Activated CD8-positive, alpha-beta memory T cell treated with anti-CD3 and anti-CD28 coated beads for 48 hours (primary cell): ENCODE measurements at places on chromosomes 13 and 19.

GRCh38 chr19:41945135-41945766 lies 13.9 kb downstream of the RABAC1 start:
- peak; percentile 72 for DNase-seq

DNA sequence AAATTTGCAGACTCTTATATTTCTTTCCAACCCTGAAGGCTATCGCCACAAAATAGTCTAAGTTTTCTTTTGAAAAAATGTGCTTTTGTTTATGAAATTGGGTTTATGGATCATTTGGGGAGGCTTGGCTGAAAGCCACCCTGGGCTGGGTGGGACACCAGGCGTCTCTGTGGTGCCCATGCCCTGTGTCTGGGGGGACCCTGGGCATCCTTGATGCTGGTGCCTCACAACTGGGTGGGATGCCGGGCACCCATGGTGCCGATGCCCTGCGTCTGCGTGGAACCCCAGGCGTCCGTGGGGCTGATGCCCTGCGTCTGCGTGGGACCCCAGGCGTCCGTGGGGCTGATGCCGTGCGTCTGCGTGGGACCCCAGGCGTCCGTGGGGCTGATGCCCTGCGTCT lies 105.0 kb downstream of the RAB20 start:
- DNase-seq = no peak

DNA sequence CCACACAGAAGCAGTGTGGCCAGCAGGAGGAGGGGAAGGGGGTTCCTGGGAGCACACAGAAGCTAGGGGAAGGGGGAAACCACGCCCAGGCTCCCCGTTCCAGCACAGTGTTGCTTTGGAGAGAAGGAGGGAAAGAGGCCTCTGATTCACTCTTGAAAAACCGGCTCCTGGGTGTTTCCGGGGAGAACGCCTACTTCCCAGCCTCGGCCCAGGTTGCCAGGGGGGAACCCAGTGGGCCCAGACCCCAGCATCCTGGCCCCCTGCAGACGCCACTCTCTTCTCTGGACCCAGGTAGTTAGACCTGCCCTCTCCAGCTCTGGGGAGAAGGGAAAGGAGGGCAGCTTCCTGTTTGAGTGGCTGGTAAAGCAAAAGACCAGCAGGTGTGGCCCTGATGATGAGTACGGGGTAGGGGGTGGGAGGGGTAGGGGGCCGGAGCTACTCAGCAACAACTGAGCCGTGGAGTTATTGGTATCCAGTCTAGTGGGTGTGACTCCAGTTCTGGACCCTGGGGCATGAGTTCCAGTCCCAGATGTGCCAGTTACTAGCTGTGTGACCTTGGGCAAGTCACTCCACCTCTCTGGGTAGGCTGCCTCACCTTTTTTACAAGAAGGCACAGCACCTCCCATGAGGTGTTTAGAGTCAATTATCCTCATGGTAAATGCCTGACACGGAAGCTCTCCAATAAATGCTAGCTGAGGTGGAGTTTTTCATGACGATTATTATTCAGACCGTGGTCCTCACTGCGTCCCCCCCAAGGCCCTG lies 836 bp downstream of the GIPC1 start:
- no peak for DNase-seq

GRCh38 chr19:17737690-17738153 lies 13.6 kb upstream of the FCHO1 start:
- DNase-seq = no peak

GRCh38 chr13:37014609-37015008 lies 14.0 kb downstream of the EXOSC8 start:
- no peak for DNase-seq

- DNase-seq = no peak
Measured at GRCh38 chr13:49791315-49791710, 1.2 kb downstream of the KPNA3 start.

- DNase-seq = no peak
Measured at GRCh38 chr13:33051632-33052031, 35.4 kb downstream of the KL start.

- DNase-seq = no peak
Measured at GRCh38 chr19:17121736-17122293, 46.2 kb downstream of the MYO9B start.

- no peak for DNase-seq
Measured at GRCh38 chr13:93254775-93255174, 28.2 kb downstream of the GPC6 start.

DNA sequence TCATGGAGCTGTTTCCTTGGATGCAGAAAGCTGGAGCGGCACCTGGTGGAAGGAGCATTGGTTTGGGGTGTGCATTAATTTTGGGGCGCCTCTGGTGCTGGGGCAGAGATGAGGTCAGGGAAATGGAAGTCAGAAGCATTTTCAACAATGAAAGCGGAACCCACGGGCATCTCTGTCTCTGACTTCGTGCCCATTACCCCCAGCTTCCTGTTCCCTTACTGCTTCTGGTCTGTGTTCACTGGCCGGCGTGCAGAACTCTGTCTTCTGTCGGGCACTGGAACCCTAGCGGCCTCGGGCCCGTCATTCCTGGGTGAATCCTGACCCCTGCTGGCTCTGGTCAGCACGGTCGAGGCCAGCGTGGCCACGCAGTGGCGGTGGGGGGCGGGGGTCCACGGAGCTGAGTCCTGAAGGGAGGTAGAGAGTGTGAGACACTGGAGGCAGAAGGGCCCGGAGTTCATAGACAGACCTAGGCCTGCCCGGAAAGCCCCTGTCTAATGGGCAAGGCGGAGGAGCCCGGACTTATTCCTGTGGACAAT lies 7.9 kb upstream of the LINGO3 start:
- DNase-seq = no peak

GRCh38 chr13:95239283-95239682 lies 62.0 kb downstream of the ABCC4 start:
- DNase-seq = no peak

DNA sequence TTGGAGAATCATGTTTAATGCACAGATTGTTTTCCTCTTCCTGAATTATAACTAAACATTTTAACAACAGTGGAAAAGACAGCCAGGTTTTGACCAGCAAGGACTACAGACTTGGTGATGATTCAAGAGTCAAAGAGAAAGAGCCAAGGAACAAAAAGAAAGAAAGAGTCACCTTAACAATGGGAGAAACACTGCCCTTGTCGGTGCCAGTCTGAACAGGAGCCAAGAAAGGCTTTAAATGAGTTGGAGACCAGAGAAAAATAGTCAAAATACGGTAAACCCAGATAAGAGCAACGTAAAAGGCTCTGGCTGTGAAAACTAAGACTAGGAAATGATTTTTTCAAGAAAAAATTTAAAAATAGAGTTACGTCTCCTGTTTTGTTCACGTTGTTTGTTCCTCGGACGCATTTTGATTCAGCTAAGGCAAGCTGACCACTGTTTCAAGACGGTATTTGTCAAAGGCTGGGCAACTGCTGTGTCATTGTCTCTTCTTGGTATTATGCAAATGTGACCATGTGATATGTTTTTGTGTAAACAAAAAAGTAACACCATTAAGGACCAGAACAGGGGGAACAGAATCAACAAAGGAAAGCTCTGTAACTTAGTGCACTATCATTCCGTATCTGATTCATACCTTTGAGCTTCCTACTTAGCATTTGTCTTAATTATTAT lies 634.5 kb downstream of the LIG4 start:
- no peak for DNase-seq
